Activated CD8-positive, alpha-beta T cell treated with anti-CD3 and anti-CD28 coated beads, Interleukin-2, amount 10 ng/mL, durations not matched to agents 7 days and 5 days (primary cell): ENCODE measurements at places on chromosomes 7 and 10.
A peak's percentile ranks its signal among the peaks of the same experiment; 100 is the strongest.

- no peak for DNase-seq
Observed at GRCh38 chr10:127299956-127300689, 103.7 kb upstream of the INSYN2A start.

GRCh38 chr7:84697506-84697905 is 489.4 kb downstream of the SEMA3D start:
- DNase-seq = no peak

- peak; percentile 42 for DNase-seq
Observed at GRCh38 chr7:132518102-132518838, 58.0 kb downstream of the PLXNA4 start.

GRCh38 chr7:149735181-149735602 is 38.2 kb downstream of the ZNF467 start:
- DNase-seq = no peak

DNA sequence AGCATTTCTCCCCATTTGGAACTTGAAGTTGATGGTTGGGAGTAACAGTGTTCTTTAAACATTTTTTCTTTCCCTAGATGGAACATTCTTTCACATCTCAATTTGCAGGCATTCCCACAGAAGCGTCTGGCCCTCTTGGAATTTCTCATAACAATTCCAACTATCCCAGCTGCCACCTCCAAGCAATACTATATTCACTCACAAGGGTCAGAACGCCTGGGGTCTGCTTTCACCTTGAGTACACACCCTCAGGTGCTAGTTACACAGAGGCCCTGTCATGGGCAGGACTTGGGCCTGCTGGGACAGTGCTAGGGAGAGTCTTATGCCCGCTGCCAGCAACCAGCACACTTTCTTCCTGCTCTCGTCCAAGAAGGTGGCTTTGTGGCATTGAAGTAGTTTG is 136.5 kb downstream of the JCAD start:
- DNase-seq = no peak

GRCh38 chr7:99331002-99331401 is 5.3 kb downstream of the ARPC1A start:
- no peak for DNase-seq

GRCh38 chr10:24156686-24157085 is 52.3 kb upstream of the KIAA1217 start:
- DNase-seq = no peak

GRCh38 chr7:89605362-89605761 is 548.9 kb upstream of the STEAP1 start:
- no peak for DNase-seq

GRCh38 chr10:78685466-78686103 is 383.2 kb upstream of the ZMIZ1 start:
- DNase-seq = no peak

- DNase-seq = no peak
Observed at GRCh38 chr7:83614112-83614511, 34.8 kb downstream of the SEMA3E start.

DNA sequence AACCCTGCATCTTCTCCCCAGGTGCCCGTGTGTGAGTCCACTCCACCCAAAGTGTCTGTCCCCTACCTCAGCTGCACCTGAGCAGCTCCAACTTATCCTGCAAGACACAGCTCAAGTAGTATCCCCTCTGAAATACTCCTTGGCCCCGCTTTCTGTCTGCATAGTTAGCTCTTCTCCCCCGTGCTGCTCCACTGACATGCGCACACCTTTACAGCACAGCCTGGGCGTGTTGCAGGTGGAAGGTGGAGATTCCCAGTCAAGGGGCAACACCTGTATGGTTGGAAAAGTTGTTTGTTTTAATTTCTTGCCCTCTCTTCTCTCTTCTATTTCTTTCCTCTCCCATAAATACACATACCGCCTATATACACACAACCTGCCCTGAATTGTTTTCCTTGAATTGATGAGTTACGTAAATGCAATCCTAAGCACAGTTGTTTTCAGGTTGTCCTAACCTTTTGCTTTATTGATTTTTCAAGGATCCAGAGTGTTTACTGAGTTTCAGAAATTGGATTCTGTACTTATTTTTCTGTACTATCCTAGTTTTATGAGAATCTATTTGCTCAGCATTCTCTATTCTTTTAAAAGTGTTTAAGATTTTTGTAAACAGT is 14.9 kb downstream of the MET start:
- DNase-seq = no peak

GRCh38 chr10:110822712-110823311 is 48.9 kb upstream of the PDCD4 start:
- no peak for DNase-seq

DNA sequence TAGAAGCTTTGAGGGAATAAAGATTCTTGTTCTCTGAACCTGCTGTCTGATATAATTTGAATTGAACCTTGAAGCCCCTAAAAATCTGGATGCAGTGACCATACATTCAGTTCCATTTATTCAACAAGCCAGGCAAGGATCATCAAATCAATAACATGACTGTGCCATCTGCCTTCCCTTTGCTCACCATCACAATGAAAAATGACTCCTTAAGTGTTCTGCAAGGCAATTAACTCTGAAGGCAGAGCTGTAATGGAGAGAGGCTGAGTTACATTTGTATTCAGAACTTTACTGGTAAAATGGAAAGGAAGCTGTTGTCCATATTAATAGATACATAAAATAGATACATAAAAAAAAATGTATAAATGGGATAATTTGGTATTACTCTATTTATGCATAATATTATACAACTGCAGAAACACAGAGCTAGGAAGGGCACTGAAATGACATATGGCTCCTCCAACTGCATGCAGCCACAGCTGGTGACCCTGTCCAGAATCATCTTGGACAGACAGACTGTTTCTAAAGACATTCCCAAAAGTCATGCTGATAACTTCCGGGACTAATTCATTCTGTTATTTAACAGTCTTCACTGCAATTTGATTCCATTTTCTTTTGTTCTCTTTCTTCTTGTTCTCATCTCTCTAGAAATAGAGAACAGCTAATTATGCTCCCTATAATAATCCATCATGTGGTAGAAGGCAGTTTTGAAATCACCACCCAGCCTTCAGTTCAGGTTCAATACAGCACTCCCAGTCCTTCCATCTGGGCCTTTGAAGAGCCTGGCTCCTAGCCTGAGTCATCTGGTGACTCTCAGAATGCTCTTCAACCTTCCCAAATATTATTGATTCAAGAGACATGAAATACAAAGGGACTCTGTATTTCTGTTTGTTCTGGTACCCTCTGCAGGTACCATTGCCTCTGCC is 412.6 kb downstream of the GFRA1 start:
- DNase-seq = no peak

GRCh38 chr7:29349362-29349761 is 154.8 kb downstream of the CHN2 start:
- no peak for DNase-seq

GRCh38 chr10:21532694-21533466 is 1.2 kb upstream of the MLLT10 start:
- no peak for DNase-seq

GRCh38 chr7:91543646-91544045 is 279.4 kb downstream of the FZD1 start:
- no peak for DNase-seq

- DNase-seq = no peak
Observed at GRCh38 chr10:1679821-1680650, 57.3 kb downstream of the ADARB2 start.

DNA sequence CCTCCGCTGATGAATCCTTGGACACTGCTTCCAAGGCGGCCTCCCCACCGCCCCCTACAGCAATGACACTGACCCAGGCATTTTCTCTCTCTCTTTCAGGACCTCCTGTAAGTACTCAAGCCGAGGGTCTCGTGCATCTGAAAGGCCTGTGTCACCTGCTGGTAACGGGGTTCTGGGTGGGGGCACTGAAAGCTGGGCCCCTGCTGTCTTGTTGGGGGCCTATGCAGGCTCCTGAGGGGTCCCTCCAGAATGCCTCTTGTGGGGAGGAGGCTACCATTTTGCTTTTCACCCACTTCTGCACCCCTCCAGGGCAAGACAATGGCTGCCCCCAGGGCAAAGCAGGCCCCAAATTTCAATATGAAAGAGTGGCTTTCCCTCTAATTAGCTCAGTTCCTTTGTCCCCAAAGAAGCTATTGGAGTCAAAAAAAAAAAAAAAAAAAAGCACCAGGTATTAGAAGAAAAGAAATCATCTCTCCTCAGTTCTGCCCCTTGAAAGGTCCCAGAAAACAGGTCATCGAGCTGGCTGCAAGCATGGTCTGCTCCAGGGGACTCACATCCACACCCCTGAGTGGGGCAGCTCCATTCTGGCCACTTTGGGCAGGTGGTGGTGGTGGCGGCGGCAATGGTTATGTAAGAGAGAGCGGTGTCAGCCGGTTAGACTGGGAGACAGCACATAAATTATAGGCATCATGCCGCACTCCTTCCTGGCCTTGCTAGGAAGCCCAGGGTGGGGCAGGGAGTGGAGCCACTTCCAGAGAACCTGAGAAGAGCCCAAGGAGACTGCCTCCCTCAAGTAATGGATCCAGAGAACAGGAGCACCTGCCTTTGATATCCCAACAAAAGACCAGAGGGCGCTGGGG is 66.2 kb downstream of the COL13A1 start:
- DNase-seq = no peak

GRCh38 chr10:86059892-86060291 is 306.7 kb downstream of the GRID1 start:
- DNase-seq = no peak

DNA sequence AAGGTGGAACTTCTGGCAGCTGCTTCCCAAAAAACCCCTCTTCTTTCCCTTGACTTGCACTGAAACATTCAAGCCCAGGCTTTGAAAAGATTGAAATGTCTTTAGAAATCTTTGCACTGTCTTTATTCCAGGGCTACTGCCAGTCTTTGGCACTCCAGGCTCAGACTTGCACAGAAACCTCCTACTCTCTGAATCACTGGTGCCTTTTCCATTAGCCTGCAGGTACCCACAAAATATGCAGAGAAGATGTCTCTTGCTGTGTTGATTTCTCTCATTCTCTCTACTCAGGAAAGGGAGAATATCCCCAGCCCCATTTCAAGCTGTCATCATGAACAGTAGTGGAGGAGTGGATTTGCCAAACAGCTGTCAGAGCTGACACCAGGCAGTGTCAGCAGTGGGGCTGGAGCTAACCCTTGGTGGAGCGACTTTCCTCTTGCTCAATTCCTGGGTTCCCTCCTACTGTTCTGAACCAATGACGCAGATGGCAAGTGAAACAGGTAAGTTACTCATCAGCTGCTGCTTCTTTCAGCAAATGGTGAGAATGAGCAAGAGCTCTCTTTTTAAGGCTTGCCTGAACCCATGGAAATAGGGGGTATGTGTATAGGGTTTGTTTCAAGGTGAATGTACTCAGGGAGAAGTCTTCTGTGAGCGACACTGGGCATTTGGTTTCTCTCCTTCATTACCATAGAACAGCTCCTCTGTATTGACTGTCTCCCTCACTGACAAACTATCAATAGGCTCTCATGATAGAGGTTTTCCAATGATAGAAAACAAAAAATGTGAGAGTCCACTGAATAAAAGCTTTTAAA is 362.4 kb downstream of the ADRA2A start:
- DNase-seq = no peak

GRCh38 chr7:262251-262572 is 27.8 kb upstream of the FOXL3 start:
- DNase-seq = no peak

- DNase-seq = no peak
Observed at GRCh38 chr10:13670311-13670710, 83.5 kb downstream of the PRPF18 start.

GRCh38 chr7:106255246-106255645 is 29.5 kb downstream of the NAMPT start:
- no peak for DNase-seq

GRCh38 chr10:66501356-66501755 is 424.5 kb upstream of the LRRTM3 start:
- DNase-seq = no peak

- DNase-seq = no peak
Observed at GRCh38 chr7:15335390-15335789, 226.4 kb downstream of the AGMO start.

- DNase-seq = no peak
Observed at GRCh38 chr10:8187171-8187666, 132.7 kb downstream of the GATA3 start.

DNA sequence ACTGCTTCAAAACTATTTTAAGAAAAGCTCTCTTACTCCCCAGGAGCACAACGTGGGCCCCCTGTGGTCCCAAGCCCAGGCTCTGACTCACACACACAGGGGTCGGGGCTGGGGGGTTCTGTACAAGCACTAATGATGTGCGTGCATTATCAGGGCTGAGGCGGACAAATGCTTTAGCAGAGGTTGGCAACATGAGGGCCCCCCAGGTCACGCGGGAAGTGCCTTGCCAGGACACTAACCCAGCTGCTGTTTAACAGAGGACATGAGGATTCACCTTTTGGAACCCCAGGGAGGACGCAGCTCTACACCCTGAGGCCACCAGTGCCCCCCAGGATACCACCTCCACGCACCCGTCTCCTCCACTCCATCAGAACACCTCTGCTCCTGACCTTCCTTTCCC is 342.8 kb downstream of the DNAJB6 start:
- no peak for DNase-seq

- no peak for DNase-seq
Observed at GRCh38 chr7:131281266-131282048, 46.2 kb upstream of the MKLN1 start.

DNA sequence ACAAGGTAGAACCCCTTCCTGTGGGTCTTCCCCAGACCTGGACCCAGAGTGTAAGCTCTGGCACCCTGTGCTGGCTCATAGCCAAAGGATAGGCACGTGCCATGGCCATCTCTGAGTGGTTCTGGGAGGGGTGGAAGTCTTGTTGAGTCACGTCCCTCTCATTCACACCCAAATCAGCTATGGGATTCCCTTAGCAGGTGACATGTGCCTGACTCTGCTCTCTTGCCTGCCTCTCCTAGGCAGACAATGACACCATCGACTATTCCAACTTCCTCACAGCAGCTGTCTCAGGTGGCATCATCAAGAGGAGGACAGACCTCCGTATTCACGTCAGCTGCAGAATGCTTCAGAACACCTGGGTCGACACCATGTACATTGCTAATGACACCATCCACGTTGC is 59.8 kb downstream of the C10orf120 start:
- DNase-seq = no peak

DNA sequence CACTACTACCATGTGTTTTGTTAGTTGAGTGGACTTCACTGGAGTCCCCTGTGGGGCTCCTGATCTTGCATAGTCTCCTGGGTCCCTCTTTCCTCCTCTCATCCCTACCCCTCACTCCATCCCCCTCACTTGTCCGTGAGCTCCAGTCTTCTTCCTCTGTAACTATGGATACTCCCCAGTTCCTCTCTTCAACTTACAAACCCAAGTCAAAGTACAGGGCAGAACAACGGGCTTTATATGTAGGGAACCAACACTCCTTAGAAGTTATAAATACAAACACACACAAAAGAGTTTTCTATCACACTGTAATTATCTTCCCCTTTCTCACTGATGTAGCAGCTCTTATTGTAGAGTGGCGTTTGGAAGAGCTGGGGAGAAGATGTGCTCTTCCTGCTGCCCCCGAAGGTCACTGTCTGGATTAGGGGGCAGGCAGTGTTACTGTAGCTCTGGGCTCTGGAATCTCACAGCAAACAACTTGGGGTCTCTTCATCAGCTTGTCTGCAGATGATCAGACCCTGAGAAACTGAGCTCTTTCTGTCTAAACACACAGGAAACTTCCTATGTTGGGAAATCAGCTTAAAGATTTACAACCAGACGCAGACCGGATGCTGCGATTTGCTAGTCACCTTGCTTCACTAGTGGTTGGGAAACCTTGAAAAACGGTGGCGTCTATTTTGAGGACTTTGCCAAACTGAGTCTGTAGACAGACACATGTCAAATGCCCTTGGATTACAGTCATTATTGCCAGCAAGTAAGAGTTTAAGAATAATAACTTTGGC is 13.6 kb downstream of the SNX10 start:
- DNase-seq = peak; percentile 48

GRCh38 chr7:48094861-48095293 is 5.8 kb downstream of the UPP1 start:
- DNase-seq = no peak
